ENCODE measurements at places on chromosomes 3 and 15.

GRCh38 chr15:65254356-65254755, 32.3 kb downstream of the PARP16 start:
- no peak for DNase-seq

- DNase-seq: peak; percentile 15
Observed at GRCh38 chr15:74378848-74379247, 11.4 kb upstream of the CYP11A1 start.

GRCh38 chr15:68586274-68586961, 7.6 kb downstream of the CORO2B start:
- DNase-seq: no peak

GRCh38 chr3:142929890-142930289, 33.6 kb downstream of the PAQR9 start:
- no peak for DNase-seq

- DNase-seq: no peak
Observed at GRCh38 chr3:62942227-62942626, 67.0 kb upstream of the CADPS start.

- no peak for DNase-seq
Observed at GRCh38 chr15:82305621-82306048, 43.0 kb downstream of the SAXO2 start.

- DNase-seq: no peak
Observed at GRCh38 chr3:64815195-64815631, 127.4 kb upstream of the ADAMTS9 start.

DNA sequence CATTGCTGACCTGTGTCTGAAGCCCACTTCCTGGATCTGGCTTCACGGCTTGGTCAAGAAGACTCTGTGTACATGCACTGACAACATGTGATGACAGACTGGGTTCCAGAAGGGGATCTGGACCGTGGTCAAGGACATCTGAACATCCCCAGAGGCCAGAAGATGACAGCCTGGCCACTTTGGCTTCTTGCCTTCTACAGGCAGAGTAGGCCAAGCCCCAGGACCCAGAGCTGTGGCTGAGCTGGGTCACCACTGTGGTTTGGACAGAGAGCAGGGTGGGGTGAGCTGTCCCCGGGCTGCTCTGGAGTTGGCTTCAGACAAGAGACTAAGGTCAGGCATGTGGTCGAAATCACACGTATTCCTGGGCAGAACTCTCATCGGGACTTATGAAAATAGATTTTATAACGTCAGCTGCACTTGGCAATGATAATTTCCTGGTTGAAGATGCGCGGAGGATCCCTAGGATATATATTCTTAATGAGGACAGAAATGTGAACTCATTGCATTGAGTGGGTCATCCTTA, 114.1 kb upstream of the FRMD4B start:
- no peak for DNase-seq

- no peak for DNase-seq
Observed at GRCh38 chr3:165903885-165904630, 66.8 kb upstream of the BCHE start.

- peak; percentile 64 for DNase-seq
Observed at GRCh38 chr3:129576514-129577352, 29.7 kb downstream of the PLXND1 start.

- DNase-seq: no peak
Observed at GRCh38 chr3:149843502-149843901, 30.5 kb downstream of the RNF13 start.

- no peak for DNase-seq
Observed at GRCh38 chr3:71616571-71617021, 33.1 kb upstream of the FOXP1 start.

GRCh38 chr15:101439920-101440319, 49.6 kb downstream of the PCSK6 start:
- DNase-seq: no peak

GRCh38 chr15:79221696-79222095, 60.8 kb upstream of the ANKRD34C start:
- no peak for DNase-seq

DNA sequence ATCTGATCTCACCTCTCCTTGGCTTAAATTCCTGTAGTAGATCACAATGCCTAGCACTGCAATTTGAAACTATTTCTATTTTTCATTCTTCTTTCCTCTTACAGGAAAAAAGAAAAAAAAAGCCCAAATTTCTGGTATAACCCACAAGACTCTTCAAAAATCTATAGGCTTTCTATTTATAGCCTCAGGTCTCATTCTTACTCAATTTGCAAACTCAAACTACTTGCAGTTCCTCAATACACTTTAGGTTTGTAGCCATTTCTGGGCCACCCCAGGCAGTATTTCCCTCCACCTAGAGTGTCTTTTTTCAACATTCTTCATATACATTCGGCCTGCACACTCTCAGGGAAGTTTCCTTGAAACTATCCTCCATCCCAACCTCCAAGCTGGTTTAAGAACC, 169.0 kb downstream of the TBC1D5 start:
- DNase-seq: no peak

GRCh38 chr15:51184627-51185026, 89.9 kb upstream of the TNFAIP8L3 start:
- no peak for DNase-seq

DNA sequence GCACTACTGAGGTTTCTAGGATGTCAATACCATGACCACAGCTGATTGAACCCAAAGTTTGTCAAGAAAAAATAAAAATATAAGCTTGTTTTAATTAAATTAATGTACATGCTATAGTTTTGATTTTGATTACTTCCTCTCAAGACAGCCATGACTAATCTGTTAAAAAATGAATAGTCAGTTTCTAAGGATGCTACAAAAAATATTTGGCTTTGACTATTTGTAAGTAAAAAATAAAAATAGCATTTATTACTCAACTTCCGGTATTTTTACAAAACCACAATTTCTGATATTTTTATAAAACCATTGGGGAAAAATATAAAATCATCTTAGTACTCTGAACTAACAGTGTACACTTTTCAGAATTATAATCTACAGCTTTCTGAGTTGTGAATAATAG, 12.1 kb upstream of the TEX9 start:
- no peak for DNase-seq

DNA sequence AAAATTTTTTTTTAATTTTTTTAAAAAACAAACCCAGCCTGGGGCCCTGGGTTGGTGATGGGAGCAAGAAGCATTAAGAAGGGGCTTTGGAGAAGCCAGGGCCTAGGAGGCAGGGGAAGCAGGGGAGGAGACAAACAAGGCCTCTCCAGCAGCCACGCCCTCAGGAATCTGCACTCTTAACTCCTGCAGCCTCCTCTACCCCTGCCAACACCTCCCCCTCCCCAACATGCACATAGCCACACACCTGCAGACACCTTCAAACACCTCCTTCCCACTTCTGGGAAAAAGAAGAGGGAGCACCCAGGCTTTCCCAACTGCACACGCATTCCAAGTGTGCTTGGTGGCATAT, 2.7 kb upstream of the DCAF1 start:
- DNase-seq: no peak

GRCh38 chr15:44308889-44309288, 20.4 kb downstream of the GOLM2 start:
- no peak for DNase-seq

- DNase-seq: no peak
Observed at GRCh38 chr3:17551333-17551732, 191.1 kb downstream of the TBC1D5 start.

GRCh38 chr3:9180764-9181117, 68.7 kb downstream of the SRGAP3 start:
- DNase-seq: no peak

DNA sequence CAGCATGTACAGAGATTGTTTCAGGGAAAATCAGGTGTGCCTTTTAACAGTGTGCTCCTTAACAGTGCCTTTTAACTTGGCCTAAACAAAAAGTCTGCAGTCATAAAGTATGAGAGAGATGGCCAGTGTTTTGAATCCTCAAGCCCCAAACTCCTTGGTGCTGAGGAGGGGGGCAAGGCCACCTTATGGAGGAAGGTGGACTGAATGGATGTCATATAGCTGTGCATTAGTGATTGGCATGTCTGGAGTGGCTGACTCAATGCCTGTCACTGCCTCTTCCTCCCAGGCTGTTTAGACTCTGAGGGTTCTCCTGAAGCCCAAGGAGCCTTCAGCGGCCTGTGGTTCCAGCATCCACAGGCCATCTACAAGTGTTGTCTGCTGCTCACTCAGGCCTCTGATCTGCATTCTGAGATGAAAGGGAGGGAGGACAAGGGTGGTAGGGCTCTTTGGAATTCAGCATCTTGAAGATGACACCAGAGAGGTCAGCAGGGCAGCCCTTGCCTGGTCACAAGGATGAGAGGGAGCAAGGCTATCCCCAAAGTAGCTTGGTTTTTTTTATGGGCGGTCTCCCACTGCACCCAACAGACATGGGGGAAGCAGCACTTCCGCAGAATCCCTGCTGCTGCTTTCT, 1.5 kb downstream of the FOXL2NB start:
- DNase-seq: no peak

- no peak for DNase-seq
Observed at GRCh38 chr3:182597621-182598041, 195.7 kb upstream of the ATP11B start.

DNA sequence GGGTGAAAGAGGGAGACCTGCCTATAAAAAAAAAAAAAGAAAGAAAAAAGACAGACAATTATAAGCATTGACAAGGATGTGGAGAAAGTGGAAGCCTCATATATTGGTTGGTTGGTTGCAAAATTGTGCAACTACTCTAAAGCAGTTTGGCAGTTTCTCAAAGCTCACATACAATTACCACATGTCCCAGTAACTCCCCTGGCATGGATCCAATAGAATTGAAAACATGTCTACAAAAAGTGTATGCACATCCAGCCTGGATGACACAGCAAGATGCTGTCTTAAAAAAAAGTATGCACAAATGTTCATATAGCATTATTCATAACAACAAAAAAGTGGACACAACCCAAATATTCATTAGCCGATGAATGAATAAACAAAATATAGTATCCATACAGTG, 19.5 kb downstream of the SETMAR start:
- no peak for DNase-seq

DNA sequence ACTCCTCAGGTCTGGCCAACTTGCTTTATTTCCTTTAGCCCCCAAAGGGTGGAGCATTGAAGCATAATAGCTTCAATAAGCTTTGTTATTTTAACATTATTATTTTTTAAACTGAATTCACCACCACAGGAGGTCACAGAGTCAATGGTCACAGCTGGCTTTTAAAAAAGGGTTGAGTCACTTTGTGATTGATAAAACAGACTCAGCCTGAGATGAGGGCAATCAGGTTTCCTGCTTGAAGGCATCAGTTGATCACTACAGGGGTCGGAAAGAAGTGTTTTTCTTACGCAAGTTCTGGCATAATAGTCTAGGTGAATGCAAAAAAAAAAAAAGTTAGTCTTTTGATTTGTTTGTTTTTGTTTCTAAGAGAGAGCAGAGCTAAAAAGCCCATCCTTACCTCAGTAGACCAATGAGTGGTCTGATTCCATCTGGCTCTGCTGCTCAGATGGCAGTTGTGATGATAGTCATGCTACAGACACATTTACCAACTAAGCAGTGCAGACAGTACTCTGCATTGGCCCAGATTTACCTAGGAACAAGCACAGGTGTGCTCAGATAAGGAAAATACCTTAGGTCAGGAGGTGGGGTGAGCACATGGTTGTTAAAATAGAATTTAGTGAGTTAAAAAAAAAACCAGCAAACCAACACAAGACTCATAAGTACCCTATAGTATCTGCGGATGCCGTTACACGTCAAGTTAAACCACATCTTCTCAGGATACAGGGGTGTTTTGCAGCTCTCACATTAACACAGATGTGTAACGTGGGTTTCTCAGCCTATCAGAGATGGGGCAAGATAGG, 22.6 kb downstream of the ZNF80 start:
- DNase-seq: peak; percentile 29

DNA sequence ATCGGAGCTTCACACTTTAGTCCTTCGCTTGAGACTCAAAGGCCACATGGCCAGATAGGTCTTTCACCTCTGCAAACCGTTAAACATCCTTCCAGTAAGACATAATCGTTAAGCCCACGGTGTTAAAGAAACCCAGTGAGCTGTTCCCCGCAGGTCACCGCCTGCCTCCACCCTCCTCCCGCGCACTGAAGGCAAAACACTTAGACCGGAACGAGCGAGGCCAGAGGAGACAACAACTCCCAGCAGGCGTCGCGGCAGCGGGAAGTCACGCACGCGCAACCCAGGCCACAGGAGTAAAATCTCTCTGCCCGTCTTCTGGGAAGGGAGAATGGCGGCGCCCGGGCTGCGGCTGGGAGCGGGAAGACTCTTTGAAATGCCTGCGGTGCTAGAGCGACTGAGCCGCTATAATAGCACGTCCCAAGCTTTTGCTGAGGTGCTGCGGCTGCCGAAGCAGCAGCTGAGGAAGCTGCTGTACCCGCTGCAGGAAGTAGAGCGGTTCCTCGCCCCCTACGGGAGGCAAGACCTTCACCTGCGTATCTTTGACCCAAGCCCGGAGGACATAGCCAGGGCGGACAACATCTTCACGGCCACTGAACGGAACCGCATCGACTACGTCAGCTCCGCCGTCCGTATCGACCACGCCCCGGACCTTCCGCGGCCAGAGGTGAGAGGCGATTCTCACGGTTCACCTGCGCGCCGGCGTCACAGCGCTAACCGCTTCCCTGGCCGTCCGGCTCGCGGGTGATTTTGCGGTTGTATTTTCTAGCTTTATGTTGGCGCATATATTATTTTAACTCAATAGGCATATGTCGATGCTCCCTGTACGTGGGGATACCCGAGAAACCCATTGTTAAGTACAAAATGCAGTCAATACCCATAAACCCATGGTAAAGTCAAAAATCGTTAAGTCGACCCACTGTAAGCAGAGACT, at the start of gene GTPBP8:
Gene GTPBP8 (plus strand): TSS at position 313 of the 931 bp plus-strand sequence. CDS start 16 bp downstream, at position 329.
- peak; percentile 64 for DNase-seq

- DNase-seq: no peak
Observed at GRCh38 chr15:74041311-74041756, 41.0 kb downstream of the GOLGA6A start.

DNA sequence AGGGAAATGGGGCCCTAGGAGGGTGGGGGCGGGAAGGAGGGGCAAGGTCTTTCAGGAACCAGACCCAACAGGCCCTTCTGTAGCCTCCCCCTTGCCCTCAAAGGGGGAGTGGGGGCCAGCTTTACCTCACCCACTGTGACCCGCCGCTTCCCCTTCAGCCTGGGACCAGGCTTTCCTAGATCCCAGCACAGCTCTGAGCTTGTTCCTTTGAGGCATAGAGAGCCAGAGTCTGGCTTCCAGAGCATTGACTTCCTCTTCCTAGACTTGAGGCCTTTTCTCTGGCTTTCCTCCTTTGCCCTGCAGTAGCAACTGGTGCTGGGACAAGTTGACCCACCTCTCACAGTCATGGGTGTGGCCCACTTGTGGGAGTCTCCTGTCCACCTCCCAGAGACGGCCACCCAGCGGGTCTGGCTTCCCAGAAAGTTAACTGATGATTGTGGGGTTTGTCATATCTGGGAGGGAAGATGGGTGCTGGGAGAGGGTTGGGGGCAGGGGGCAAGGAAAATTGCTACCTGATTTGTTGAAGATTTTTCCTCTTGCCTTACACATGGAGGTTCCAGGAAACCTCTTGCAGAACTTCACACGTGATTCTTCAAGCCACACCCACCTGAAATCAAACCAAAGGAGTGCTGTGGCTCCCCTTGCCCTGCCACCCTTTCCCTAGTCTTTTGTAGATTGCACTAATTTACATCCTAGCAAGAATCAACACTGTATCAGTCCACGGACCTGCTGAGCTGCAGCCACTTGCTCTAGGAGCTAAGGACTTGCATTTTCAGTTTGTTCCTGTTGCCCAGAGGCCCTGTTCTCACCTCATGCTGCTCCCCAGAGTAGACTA, 4.1 kb upstream of the CHST14 start:
- no peak for DNase-seq

Data from T-helper 17 cell (primary cell).